ENCODE measurements at places on chromosomes 16 and 17.

DNA sequence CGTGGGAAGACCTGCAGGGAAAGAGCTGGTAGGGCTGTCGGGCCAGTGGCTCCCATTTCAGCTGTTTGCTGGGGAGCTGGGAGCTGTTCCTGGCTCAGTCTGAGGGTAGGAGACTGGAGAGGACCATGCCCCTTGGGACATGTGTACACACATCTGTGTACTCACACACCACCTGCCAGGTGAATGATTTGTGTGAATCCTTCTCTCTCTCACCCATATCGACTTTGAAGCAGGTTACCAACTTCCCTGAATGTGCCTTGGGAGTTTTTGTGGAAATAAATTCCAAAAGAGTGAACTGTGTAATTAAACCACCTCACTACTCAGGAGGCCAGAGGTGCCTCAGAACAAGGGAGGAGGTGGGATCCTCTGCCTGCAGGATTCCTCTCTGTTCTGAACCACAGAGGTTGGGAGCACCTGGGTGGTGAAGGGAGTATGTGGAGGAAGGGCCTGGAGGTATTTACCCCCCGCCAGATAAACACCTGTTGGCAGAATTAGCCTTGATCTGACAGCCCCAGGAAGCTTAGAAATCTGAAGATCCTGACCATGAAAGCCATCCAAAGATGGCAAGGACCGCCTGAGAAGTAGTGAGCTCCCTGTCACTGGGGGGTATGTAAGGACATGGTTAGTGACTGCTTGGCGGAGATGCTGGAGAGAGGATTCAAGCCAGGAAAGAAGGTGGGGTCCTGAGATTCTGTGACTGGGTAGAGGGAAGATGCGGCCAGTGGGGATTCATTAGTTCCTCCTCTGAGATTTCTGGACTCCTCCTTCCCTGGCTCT lies 3.3 kb downstream of the ABCC3 start:
- DNase-seq, result no peak

GRCh38 chr16:8458481-8459046 lies 131.7 kb downstream of the TMEM114 start:
- no peak for DNase-seq

DNA sequence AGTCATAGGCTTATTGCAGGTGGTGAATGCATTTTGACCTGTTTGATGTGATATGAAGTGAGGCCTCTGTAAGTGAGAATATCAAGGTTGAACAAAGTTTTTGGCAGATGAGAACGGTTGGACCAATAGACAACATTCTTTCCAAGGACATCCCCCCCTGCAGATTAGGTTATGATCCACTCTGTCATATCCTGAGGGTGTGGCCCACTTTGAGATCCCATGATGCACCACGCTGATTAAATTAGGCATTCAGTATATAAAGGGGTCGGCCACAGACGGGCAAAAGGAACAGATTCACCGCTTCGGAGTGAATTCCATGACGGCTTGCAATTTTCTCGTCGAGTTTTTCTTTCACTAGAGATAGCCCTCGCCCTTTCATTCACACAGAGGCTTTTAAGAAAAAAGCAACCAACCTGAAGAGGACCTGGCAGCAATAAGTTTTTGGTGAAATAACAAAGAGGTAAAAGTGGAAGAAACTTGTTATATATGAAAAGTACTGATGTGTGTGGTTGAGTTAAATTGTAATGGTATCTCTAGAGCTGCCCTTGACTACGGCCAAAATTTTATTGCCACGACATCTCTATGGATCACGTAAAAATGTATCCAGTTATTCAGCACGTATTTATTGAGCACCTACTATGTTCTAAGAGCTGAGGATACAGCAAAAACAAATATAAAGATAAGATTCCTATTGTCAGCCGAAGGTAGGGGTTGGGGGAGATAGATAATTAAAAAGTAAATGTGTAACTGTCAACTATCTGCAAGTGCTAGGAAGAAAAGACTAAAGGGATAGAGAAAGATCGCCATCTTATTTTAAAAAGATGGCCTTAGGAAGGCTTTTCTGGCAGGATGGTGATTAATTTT lies 1.7 kb upstream of the RBBP6 start:
- no peak for DNase-seq

DNA sequence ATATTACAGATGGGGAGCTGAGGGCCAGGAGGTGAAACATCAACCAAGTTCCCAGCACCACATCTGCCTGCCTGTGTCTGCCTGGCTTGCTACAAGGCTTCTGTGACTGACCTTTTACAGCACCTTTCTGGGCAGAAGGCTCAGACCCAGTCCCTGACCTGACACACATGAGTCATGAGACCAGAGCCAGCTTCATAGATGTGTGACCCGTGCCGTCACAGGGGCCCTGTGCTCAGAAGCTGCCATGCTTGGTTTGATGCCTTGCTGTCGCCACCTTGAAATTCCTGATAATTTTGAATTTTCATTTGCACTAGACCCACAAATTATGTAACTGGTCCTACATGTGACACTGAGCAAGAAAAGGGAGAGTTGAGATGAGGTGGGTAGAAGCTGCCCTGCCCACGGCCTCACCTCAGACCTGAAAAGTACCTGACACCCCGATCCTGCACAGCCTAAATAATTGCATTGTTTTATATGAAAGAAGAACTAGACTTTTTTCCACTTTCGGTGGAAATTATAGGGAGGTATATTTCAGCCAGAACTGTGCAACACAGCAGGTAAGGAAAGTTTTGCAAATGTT lies 13.3 kb upstream of the PECAM1 start:
- no peak for DNase-seq

GRCh38 chr17:50192618-50193291 lies 8.7 kb downstream of the COL1A1 start:
- DNase-seq, result no peak

GRCh38 chr17:55347341-55347740 lies 74.3 kb downstream of the MMD start:
- no peak for DNase-seq

DNA sequence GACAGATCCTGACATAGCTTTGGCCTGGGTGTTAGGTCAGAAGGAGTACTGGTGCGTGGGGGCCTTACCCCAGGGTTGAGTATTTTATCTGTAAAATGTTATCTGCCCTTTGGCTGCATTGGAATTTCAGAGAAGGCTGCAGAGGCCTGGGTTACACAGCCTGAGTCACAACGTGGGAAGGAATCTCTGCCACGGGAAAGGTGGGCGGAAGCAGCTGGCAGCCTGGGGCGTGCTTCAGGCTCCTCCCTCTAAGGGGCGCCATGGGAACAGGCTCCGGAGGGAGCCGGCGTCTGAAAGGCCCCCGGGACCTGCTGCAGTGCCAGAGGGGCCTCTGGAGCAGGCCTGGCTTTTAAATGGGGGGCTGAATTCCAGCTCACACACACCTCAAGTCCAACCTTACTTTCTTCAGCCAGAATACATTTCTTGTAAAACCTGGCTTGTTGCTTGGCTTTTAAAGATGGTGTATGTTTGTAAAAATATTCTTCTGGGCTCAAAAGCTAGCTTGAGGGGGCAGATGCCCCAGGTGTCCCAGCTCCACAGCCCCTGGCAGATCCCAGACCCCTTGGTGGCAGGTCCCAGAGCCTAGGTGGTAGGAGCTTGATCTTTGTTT lies 142.2 kb downstream of the RAB11FIP4 start:
- DNase-seq, result no peak

GRCh38 chr17:64162554-64162953 lies 32.6 kb upstream of the ERN1 start:
- no peak for DNase-seq

- DNase-seq, result no peak
These were observed 16.3 kb downstream of the ENPP7 start for GRCh38 chr17:79746889-79747507.

DNA sequence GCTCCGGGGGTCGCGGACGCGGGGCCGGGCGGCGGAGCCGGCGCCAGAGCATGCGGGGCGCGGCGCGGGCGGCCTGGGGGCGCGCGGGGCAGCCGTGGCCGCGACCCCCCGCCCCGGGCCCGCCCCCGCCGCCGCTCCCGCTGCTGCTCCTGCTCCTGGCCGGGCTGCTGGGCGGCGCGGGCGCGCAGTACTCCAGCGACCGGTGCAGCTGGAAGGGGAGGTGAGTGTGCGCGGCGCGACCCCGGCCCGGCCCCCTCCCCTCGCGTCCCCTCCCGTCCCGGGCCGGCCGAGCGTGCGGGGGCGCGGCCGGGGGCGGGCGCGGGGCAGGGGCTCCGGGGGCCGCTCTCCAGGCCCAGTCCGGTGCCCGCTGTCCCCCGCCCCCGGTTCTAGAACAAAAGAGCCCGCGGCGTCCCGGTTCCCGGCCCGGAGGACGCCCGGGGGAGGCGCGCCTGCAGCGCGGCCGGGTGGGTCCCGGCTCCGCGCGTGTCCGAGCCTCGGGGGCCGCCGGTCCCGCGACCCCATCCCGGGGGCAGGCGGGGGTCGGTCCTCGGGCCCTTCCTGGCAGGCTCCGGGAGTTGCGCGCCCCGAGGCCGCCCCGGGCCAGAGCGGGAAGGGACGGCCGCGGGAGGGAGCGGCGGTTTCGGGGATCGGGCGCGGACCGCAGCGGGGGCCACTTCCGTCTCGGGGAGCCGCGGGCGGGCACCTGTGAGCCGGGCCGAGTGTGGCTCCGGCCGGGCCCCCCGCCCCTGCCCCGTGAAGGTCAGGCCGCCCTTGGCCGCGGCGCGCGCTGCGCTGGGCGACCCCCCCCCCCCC lies 563 bp downstream of the METRNL start:
- DNase-seq, result no peak

DNA sequence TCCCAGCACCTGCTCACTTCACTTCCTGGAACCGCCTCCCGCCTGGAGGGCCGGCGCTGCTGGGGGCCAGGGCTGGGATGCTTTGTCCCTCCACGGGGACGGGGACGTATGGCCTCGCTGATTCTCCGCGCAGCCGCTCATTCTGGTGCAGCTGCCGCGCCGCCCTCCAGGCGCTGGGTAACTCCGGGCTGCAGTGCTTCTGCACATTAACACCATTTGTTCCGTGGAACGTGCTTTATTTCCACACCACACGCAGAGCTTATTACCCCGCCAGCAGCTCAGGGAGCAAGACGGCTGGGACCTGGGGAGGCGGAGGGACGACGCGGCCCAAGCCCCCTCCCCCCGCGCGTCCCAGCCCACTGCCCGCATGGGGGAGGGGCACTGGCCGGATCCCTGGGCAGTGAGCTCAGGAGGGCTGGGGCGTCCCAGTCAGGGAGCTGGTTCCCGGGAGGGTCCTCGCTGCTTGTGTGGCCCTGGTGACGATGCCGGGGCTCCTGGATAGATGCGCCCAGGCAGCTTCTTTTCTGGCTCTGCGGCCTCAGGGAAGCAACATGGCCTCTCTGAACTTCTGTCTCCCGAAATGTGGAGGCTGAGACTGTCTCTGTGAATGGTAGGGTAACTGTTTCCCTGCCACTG lies 45.4 kb upstream of the ACSF3 start:
- no peak for DNase-seq

DNA sequence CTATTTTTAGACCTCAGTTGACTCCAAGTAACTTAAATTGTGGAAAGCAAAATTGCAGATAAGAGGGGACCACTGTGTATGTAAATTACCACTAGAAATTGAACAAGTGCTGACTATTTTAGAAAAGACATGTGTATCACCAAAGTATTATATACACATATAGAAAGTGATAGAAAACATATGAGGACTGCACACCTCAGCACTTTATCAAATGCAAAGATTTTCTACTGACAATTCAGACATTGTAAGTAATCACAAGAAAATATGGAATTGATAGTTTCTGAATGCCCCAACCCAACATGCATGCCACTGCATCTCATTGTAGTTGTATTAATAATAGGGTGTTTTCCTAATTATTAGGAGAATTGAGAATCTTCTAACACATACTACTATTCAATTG lies 536.5 kb downstream of the CDH11 start:
- no peak for DNase-seq

- DNase-seq, result no peak
These were observed 49.7 kb downstream of the MARF1 start for GRCh38 chr16:15593235-15593634.

DNA sequence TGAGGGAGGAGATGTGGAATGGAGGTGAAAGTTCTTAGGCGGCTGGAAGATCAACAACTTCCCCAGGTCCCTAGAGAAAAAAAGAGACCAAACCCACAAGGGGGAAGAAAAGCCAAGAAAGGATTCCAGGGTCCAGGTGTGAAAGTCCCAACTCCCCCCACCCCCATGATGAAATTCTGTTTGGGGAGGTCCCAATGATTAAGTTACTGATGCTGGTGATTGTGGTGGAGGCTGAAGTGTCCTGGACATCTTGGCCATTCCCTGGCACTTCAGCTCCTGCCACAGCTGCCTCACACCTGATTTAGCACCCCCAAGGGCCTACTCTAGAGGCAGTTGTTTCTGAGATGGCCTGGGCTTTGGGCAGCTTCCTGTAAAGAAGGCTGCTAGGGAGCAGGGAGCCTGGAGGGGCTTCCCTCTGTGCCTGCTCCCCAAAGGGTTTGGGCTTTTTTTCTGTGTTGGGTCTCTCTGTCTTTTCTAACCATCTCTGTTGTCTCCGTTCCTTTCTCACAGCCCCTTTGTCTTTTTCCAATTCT lies 13.1 kb downstream of the HOXB4 start:
- DNase-seq, result no peak

DNA sequence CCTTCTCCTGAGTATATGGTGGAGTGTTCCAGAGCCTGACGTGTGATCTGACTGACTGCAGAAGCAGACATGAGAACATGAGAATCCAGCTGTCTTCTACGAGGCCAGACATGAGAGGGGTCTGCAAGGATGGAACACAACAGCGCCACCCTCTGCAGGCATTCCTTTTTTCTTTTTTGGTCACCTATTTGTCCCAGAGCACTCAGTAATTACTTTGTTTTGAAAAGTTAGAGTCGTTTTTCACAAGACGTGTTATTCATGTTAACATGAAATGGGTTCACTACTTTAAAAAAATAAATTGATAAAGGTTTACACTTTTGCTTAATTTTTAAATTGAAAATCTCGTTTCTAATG lies 43.8 kb upstream of the ATP2A3 start:
- no peak for DNase-seq

DNA sequence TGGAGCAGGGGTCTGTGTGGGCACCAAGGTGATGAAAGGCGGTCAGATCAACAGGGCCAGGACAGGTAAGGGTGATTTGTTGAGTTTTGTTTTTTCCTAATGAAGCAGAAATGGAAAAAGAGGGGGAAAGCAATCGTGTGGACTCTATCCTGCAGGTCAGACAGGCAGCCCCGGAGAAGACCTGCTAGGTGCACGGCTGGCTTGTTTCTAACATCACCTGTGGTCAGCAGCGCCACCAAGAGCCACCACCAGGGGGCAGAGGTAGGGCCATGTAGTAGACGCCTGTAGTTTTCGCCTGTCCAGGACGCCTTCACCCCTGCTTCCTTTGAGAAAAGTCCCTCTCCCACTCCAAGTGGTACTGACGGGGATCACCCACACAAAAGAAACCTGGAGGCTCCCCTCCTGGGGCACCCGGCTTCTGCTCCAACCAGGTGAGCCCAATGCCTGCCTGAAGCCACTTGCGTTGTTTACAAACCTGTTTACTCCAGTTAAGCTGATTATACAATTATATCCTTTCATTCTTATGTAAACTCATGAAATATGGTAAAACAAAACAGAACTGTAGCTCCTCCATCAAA lies 54.2 kb upstream of the SEC14L1 start:
- peak; percentile 95 for DNase-seq

All from HAP-1 (cell line).